ENCODE measurements at places on chromosomes 5 and 9.

- no peak for DNase-seq
Observed at GRCh38 chr5:17944046-17944445, 309.8 kb downstream of the TAF11L14 start.

- no peak for DNase-seq
Observed at GRCh38 chr5:22577711-22578110, 275.4 kb downstream of the CDH12 start.

DNA sequence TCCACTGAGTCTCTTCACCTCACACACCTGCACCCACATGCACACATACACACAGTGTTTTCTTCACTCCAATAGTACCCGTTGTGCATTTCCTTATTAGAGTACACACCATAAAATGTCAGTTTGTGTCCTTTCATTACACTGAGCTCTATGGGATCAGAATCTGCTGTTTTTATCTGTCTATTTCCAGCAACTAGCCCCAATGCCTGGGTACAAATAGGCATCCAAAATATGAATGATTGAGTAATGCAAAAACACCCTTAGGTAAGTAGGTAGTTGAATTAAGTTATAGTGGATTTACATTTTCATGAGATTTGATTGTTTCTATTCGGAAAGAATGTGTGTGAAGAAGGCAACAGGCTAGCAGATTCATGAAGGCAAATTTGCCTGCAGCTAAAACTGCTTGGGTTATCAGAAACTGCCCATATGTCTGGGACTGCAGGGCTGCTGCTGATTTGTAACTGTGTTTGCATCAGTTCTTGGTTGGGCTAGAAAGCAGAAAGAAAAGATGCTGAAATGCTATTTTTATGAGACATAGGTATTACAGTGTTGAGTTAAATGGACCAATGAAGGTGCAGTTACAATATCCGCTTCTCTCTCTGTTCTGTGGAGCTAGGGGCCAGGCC, 26.9 kb downstream of the PPP3R2 start:
- DNase-seq = no peak

GRCh38 chr5:123215929-123216702, 127.1 kb downstream of the PRDM6 start:
- DNase-seq = no peak

- no peak for DNase-seq
Observed at GRCh38 chr5:148807851-148808250, 18.6 kb upstream of the ADRB2 start.

GRCh38 chr5:4924577-4924976, 215.6 kb upstream of the ADAMTS16 start:
- DNase-seq = no peak

DNA sequence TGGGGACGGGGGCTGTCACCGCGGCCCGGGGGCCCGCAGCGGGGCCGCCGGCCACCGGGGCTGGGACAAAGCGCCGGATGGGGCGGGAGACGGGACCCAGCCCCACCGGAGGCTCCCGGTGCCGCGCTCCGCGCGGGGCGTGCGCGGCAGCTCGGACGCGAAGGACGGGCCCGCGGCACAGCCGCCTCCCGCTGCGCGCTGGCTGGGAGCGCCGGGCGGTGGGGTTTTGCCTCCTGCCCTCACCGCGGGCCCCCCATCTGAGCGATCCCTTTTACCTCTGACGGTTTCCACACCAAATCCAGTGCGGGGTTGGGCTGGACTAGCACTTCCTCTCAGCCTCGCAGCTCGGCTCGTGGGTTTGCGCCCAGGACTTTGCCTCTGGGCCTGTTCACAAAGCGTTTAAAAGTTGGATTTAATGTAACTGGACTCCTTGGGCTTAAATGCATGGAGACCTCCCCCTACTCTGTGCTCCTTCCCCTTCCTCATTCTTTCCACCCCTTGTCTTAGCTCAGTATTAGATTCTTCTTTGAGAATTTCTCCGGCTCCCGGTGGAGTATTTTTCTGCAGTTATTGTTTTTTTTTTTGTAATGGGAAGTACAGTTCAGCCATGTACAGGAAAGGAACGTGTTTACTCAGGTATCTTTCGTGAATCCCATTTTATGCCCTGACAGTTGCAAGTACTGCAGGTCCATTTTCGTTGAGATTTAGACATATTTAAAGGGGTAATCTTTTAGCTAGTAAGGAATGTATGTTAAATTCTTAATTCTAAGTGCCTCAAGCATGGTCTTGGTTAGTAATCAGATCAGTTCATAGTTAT, 691 bp downstream of the FCHO2 start:
- DNase-seq = peak; percentile 69

DNA sequence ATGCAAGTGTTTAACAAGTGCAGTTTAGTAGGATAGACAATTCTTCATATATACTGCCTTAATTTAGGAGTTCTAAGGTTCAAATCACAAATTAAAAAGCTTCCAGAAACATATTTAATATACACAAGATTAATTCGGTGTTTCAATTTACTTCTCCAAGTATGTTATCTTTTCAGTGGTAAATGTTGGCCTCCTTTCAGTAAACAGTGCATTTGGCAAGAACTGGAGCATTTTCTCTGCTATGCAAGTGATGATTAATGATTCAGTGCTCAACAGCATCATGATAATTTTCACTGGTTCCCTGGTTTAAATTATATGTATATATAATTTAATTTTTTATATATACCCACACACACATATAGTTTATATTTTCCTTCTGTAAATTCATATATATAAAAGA, 541.7 kb downstream of the EFNA5 start:
- no peak for DNase-seq

GRCh38 chr9:113998525-113999255, 79.4 kb downstream of the AMBP start:
- no peak for DNase-seq

DNA sequence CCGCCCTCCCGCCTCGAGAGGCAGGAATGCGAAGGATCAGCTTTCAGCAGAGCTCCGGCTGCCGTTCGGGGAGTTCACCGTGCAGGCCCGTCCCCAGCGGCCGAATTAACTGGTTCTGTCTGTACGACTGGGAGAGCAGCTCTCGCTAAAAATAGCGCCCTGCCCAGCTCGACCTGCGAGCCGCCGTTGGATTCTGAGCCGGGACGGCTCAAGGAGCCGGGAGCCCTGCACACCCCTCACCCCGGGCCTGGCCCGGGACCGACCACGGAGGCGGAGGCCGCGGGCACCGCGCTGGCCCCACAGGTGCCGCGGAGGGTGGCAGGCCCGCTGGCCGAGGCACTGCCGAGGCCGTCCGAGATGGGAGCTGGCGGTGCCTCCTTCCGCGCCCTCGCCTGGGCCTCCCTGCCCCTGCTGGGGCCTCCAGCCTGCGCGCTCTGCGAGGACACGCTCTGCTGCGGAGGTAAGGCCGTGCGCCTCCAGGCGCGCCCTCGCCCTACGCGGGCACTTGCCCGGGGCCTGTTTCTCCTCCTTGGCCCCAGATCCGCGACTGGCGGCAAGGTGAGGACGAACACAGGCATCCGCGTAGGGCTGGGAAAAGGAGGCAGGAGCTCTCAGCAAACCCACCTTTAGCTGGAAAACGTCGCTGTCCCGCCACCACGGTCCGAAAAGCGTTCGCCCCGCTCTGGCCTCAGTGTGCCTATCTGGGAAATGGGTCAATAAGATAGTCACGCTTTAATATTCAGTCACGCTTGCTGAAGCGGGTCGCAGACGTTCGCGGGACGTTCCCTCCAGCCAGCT, 53.1 kb upstream of the DAB2IP start:
- DNase-seq = peak; percentile 90

- no peak for DNase-seq
Observed at GRCh38 chr5:24235946-24236345, 408.8 kb downstream of the CDH10 start.

GRCh38 chr5:2719332-2719731, 32.1 kb downstream of the IRX2 start:
- no peak for DNase-seq

DNA sequence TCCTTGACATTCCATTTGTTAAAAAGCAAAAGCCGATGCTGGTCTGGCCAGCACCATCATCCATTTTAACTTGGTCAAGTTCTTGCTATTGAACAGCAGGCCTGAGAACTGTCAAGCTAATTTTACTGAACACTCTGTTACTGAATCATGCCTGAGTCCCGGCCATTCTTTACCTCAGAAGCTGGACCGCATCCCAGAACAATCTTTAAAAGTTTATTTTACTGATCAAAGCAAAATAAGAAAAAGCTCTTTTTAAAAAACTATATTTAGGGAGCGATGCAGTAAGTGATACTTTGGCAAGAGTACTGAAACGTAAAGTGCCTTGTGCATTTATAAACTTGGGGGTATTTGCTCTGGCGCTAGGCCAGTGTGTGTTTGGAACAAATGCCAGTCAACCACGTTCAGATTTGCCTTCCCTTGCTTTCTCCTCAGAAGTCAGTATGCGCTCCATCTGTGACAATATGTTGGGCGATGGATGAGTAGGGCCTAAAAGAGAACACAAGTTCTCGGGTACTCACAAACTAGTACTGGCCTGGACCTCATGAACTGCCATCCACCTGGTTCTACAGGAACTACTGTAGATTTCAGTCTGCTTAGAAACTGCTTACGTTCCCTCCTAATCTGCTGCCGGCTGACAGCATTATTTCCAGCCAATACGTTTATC, 161.9 kb downstream of the MAPKAP1 start:
- no peak for DNase-seq

DNA sequence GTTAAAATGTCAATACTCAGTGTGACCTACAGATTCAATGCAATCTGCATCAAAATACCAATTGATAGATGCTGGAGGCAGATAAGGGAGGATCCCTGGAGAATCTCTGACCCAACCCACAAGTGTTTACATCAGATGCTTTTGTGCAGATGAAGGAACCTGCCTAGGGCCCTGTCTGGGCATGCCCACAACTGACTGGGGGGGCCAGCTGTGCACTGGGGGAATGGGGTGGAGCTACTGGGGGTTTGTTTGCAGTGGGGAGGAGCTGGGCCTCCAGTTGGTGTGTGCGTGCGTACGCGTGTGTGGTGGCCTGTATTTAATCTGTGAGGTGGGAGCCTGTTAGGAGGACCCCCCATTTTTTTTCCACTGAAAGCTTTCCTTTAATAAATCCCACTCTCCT, 244.9 kb downstream of the TRIM36 start:
- DNase-seq = no peak

GRCh38 chr5:96975656-96976055, 39.8 kb downstream of the LNPEP start:
- DNase-seq = no peak

DNA sequence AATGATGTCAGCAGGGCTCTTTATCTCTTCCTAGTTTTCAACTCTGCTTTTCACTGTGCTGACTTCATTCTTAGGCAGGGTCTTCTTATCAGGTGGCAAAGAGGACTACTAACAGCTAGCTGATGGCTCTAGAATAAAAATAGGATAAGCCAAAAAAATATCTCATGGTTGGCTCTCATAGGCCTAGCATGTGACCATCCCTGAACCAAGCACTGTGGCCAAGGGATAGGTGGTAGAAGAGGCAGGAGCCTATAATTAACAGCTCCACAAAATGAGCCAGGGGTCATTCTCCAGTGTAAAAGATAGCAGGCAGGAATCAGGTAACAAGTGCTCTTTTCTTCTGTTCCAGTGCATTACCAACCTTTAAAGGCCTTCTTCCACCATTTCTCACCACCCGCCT, 21.1 kb downstream of the ANKDD1B start:
- no peak for DNase-seq

GRCh38 chr9:4117835-4118610, 181.8 kb downstream of the GLIS3 start:
- no peak for DNase-seq

GRCh38 chr5:41250351-41250987, 37.1 kb upstream of the C6 start:
- no peak for DNase-seq

GRCh38 chr5:172541773-172542136, 87.4 kb upstream of the SH3PXD2B start:
- DNase-seq = no peak

GRCh38 chr9:119477197-119477596, 108.0 kb upstream of the BRINP1 start:
- DNase-seq = no peak

GRCh38 chr9:87564111-87564510, 66.4 kb downstream of the DAPK1 start:
- no peak for DNase-seq

DNA sequence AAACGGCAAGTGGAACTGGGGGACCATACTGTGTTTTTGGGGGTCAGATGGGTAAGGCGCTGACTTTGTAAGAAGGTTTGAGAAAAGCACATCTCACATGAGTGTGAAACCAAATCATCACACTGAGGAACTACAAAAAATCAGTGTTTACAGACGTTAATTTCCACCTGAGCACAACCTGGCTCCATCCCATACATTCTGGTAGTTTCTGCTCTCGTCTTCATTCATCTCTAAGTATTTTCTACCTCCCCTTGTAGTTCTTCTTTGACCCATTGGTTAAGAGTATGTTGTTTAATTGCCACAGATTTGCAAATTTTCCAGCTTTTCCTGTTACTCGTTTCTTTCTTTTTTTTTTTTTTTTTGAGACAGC, 8.9 kb upstream of the DPP7 start:
- DNase-seq = no peak

DNA sequence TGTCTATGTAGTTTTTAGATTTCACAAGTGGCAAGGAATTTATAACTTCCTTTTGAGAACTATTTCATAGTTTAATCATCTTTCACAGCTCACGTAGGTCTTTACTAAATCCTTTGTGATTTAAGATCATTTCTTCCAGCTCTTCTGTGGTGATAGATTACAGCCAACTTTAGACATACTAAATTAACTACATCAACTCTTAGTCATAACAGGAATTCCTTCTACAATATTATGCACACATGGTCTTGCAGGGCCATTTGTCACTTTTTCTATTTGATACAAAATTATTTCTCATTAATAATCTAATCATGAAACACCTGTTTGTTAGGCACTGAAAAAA, 208.4 kb downstream of the PDE4D start:
- no peak for DNase-seq

- DNase-seq = no peak
Observed at GRCh38 chr5:179124853-179125788, 64.9 kb downstream of the ZNF354C start.
